ENCODE measurements at places on chromosomes 6 and 20.

GRCh38 chr6:106553440-106553839 is 75.9 kb downstream of the RTN4IP1 start:
- DNase-seq: no peak

- no peak for DNase-seq
Measured at GRCh38 chr6:157760589-157761330, 62.3 kb upstream of the SNX9 start.

DNA sequence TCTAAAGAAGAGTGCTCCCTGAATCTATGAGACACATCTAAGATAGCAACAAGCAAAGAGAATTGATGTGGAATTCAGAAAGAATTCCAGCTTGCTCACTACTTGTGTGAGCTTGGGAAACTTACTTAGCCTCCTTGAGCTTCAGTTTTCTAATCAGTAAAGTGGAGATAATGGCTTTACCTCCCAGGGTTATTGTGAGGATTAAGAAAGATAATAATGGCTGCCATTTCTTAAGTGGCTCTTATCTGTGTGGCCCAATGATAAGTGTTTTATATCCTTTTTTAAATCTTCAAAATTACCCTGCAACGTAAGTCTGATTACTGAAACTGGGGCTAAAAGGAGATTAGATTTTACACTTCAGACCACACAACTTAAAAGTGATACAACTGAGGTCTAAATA is 418.5 kb downstream of the LMBRD1 start:
- no peak for DNase-seq

- no peak for DNase-seq
Measured at GRCh38 chr6:164152611-164153010, 738.1 kb downstream of the QKI start.
